Testis (tissue), 5 donors: ENCODE measurements at places on chromosomes 7 and 10.
A peak's percentile ranks its signal among the peaks of the same experiment; 100 is the strongest.

DNA sequence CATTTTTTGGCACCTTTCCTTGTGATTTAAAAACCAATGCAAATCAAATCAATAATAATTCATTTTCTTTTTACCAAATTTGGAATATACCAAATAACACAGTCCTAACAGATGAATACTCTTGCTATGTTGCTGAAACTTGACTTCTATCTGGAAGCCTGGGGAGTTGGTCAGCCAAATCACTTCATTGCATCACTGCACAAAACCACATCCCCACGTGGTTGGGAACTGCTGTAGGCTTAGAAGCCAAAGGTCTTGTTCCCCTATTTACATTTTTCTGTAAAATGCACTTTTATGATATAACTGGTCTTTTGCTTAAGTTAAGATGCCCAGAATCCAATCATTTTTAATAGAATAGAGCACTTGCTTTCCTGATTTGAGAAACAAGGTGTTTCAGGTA lies 15.2 kb downstream of the GPR85 start:
- DNase-seq = peak; percentile 25

GRCh38 chr7:7157887-7158271 lies 24.5 kb upstream of the C1GALT1 start:
- DNase-seq = no peak

- DNase-seq = no peak
Measured at GRCh38 chr7:118350260-118350659, 125.8 kb downstream of the ANKRD7 start.

GRCh38 chr10:128263891-128264688 lies 137.9 kb upstream of the MKI67 start:
- DNase-seq = peak; percentile 81

- no peak for DNase-seq
Measured at GRCh38 chr7:136000288-136000913, 23.2 kb upstream of the MTPN start.
